ENCODE measurements at places on chromosomes 4 and X.

GRCh38 chr4:156197216-156197615 is 243.6 kb upstream of the CTSO start:
- DNase-seq, result no peak

DNA sequence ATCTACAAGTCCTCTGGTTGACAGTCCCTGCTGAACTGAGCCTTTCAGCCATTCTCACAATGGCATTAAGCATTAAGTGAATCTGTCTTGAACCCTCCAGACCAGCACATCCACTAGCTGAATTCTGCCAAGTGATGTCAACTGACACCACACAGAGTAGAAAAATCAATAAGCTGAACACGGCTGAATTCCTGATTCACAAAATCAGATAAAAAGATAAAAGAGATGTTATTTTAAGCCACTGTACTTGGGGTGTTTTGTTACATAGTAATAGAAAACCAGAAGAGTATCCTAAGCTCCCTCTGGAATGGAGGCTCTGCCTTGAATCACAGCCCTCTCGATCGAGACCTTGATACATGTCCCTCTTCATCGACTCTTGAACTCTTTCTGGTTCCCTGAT is 336.5 kb downstream of the DMD start:
- no peak for DNase-seq

GRCh38 chr4:152073351-152074087 is 312.7 kb upstream of the GATB start:
- DNase-seq, result no peak

- no peak for DNase-seq
Observed at GRCh38 chr4:113996599-113997177, 17.2 kb upstream of the ARSJ start.

DNA sequence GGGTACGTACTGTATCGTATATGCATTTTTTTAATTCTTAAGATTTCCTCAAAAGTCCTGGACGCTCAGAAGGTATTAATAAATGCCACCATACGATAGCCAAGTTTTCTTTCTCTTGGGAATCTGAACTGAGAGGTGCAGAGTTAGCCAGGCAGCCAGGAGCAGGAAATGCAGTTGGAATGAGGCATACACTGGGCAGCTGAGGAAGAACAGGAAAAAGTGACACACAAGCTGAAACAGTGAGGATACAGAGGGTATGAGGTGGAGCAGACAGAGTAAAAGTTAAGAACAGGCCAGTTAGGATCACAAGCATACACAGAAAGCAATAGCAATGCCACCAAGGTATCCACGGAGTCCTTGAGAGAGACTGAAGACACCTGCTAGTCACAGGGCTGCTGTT is 13.4 kb downstream of the UFSP2 start:
- no peak for DNase-seq

- DNase-seq, result no peak
Observed at GRCh38 chr4:34633241-34633640, 1611.1 kb downstream of the ARAP2 start.

DNA sequence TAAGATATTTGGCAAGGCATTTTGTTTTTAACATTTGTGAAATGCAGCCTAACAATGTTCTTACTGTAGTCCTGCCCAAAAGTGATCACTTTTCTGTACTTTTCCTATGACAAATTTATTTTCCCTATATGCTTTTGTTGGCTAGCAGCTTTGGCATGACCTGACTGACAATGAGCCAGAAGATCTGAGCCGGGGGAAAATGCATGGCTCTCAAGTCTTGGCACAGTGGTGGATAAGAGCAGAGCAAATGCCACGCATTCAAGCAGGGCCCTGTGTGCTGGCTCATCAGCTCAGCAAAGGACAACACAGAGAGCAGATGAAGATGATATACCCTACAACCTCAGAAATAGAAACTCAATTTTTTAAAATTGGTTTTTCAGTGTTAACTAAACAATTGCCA is 187.3 kb downstream of the ANAPC10 start:
- no peak for DNase-seq

DNA sequence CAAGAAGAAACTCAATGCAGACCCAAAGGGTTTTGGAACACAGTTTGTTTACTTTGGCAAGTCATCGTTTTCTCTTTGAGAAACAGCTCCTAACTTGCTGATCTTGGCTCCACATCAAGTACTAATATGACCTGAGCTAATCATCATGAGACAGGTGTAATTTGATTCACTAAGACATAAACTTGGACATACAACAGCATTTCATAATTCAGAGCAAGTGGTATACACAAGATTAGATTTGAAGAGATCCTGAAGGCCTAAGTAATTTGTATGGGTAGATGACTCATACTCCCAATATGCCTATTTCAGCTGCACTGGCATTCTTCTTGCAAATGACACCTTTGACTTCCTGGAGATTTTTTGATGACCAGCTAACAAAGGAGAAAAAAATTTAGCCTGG is 1521.7 kb downstream of the RPA4 start:
- DNase-seq, result no peak

DNA sequence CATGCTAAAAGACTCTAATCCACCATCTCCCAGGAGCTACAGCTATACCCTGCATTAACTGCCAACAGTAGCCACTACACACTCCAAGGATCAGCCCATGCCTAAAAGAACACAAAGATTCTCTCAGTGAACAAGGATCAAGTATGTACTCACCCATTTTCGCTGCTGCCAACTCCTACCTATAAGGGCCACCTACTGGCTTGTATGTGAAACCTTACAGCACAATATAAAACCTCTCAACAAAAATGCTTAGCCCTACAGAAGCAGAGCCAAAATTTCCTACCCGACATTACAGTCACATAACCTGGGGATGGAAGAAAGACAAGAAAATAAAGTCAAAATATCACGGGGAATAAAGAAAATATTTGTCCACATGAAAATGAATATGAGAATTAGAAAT is 562.8 kb upstream of the POU3F4 start:
- DNase-seq, result no peak
